Tongue (tissue), 3 donors: ENCODE measurements at places on chromosomes 13 and 19. TPM values are rescaled to one million over a fixed set of nuclear protein-coding genes. Genes with fewer than 3 reads are reported as not detected.

DNA sequence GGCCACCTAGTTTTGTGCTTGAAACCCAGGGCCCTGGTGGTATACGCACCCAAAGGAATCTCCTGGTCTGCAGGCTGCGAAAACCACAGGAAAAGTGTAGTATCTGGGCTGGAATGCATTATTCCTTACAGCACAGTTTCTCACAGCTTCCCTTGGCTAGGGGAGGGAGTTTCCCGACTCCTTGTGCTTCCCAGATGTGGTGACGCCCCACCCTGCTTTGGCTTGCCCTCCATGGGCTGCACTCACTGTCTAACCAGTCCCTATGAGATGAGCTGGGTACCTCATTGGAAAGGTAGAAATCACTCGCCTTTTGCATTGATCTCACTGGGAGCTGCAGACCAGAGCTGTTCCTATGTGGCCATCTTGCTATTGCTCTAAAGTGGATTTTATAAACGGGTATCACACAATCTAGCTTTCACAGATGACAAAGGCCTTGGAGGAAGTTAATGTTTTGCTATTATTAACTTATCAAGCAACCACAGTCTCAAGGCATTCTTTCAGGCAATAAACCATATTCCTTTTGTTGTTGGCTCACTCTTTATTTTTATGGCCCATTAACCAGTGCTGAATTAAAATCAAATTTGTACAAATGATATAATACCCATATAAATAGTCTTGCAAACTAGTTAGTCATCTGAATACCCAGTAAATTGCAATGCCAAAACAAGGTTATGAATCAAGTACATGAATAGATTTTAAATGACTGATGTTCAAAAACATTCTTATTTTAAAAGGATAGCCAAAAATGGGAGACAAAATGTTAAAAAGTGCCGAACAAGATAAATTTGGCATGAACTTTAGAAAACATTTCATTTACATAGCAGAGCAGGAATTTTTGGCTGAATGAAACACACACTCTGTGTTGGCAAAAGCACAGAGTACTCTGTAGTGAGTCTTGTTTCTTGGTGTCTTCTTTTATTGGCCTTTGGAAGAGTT is 475.4 kb upstream of the ARGLU1 start:
- peak; percentile 45 for DNase-seq

DNA sequence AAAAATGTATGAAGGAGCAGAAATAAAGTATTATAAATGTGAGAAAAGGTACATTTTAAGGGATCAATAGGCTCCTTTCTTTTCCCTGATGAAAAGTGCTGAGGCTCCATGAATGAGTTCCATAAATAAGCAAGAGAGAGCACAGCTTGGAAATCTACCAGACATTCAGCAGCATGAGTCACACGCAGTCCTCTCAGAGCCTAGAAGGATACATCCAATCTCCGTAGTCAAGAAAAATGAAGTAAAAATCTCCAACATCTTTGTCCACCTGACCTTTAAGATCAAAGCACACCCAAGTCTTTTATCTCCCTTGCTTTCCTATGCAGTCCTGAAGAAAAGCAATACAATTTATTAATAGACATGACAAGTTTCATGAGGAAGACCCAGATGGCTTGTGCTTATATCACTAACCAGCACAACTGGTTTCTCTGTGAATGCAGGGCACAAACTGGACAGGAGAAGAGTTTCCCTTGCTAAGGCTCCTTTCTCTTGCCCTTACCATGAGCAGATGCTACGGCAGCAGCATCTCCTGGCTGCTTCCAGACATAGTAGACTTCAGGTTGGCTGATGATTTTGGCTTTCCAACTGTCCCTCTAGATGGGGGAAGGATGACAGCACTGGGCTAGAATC is 730.8 kb downstream of the EFNB2 start:
- DNase-seq, result no peak

GRCh38 chr13:97110936-97111335 is 111.2 kb upstream of the MBNL2 start:
- no peak for DNase-seq

- no peak for DNase-seq
Observed at GRCh38 chr19:19385896-19386869, 19.3 kb upstream of the GATAD2A start.

DNA sequence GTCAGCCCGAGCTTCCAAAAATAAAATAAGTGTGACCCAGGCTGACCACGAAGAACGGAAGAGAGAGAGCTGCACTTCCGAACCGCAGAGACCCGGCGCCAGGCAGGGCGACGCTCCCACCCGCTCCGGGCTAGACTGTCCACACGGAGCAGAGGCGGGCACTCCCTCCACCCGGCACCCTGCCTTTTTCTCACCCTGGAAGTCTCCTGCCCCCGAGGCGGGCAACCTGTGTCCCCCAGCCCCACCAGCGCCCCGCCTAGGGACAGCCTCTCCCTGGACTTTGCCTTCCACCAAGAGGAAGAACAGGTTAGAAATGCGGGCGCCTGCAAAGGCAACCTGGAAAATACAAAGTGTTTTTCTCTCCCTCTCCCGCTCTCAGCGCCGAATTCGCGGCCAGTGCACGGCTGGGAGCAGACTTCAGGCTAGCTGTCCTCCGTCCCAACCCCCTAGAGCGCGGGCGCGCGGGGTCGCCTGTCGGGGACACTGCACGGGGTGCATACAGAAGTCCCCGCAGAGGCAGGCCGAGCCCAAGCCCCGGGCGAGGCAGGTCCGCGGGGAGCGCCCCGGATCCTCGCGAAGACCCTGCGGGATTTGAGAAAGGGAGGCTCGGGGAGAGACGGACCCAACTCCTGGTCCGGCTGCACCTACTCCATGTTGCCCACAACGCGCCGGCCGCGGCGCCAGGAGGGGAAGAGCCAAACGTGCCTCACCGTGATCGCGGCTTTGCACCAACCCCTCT is 845 bp downstream of the SPRY2 start:
- peak; percentile 57 for DNase-seq

- no peak for DNase-seq
Observed at GRCh38 chr13:68644611-68645010, 1414.5 kb upstream of the PCDH9 start.

Gene BICRA
- 10.8 TPM for total RNA-seq
